Liver (tissue), 10 donors: ENCODE measurements at places on chromosomes 13 and 19. TPM values are rescaled to one million over a fixed set of nuclear protein-coding genes. Genes with fewer than 3 reads are reported as not detected.

GRCh38 chr13:99217461-99218110, 16.9 kb downstream of the UBAC2 start:
- no peak overlapping the region for H3K4me3 ChIP-seq
- peaks cover 15% of the 10 kb centered on the region for H3K4me1 ChIP-seq
- no peak for DNase-seq
- no peaks in the 10 kb centered on the region for H3K27me3 ChIP-seq
- no peaks in the 10 kb centered on the region for H3K36me3 ChIP-seq

DNA sequence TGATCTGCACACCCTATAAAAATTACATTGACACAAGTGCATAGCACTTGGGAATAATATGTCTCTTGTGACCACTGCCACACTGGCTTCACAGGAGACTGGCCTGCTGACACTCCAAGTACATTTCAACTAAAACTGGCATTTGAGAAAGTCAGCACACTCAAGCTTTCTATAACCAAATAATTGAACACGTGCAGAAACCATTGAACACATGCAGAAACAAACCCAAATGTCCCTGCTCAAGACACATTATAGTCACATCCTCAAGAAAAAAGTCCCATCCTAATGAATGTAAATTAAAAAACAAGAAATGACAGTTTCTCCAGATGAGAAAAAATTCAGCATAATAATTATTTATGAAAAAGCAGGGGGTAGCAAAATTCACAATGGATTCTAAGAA, 1859.1 kb upstream of the PCDH20 start:
- no peak for DNase-seq
- no peaks in the 10 kb centered on the region for H3K4me1 ChIP-seq
- no peak overlapping the region for H3K4me3 ChIP-seq
- H3K27me3 ChIP-seq = no peaks in the 10 kb centered on the region

COX7A1 gene
- 0.17 TPM for total RNA-seq

PTH2 gene
- total RNA-seq = not detected

SIGLEC12 gene
- 0.84 TPM for total RNA-seq

- H3K27me3 ChIP-seq = no peaks in the 10 kb centered on the region
- peak; percentile 44 for DNase-seq
- H3K4me1 ChIP-seq = peaks cover 5% of the 10 kb centered on the region
- H3K4me3 ChIP-seq = peak overlapping the region; percentile 52
- no peak overlapping the region for H3K27ac ChIP-seq
These were observed 1.8 kb downstream of the ZNF114 start for GRCh38 chr19:48271531-48272151.

GRCh38 chr19:40523322-40524047, 53.2 kb upstream of the SHKBP1 start:
- no peaks in the 10 kb centered on the region for H3K27me3 ChIP-seq
- peak; percentile 73 for DNase-seq
- H3K4me1 ChIP-seq = peaks cover 7% of the 10 kb centered on the region
- H3K36me3 ChIP-seq = no peaks in the 10 kb centered on the region
- no peak overlapping the region for H3K27ac ChIP-seq
- no peak overlapping the region for H3K4me3 ChIP-seq

DNA sequence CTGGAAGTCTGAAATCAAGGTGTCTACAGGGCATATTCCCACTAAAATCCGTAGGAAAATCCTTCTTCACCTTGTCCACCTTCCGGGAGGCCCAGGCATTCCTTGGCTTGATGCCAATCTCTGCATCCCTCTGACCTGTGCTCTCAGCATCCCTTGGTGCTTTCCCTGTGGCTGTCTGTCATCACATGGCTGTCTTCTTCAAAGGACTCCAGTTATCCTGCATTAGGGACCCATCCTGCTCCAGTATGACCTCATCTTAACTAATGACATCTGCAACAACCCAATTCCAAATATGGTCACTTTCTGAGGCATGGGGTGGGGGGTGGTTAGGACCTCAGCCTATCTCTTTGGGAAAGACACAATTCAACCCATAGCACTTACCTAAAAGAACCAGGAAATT, 423.8 kb downstream of the IRS2 start:
- no peak overlapping the region for H3K4me3 ChIP-seq
- no peaks in the 10 kb centered on the region for H3K4me1 ChIP-seq
- no peaks in the 10 kb centered on the region for H3K36me3 ChIP-seq
- no peak overlapping the region for H3K27ac ChIP-seq
- DNase-seq = no peak
- no peaks in the 10 kb centered on the region for H3K27me3 ChIP-seq

NFIX gene
- total RNA-seq = 10.3 TPM

ZNF534 gene
- total RNA-seq = not detected

GRCh38 chr19:40489882-40490230, 23.1 kb downstream of the SPTBN4 start:
- no peaks in the 10 kb centered on the region for H3K36me3 ChIP-seq
- H3K4me1 ChIP-seq = no peaks in the 10 kb centered on the region
- DNase-seq = no peak
- H3K27me3 ChIP-seq = no peaks in the 10 kb centered on the region

U2AF2 gene
- 49.4 TPM for total RNA-seq

GRCh38 chr19:14345116-14345763, 36.0 kb upstream of the ADGRE5 start:
- no peaks in the 10 kb centered on the region for H3K27me3 ChIP-seq
- no peak for DNase-seq
- no peaks in the 10 kb centered on the region for H3K36me3 ChIP-seq

GRCh38 chr19:28493884-28494283, 719.1 kb downstream of the UQCRFS1 start:
- no peaks in the 10 kb centered on the region for H3K4me1 ChIP-seq
- no peaks in the 10 kb centered on the region for H3K36me3 ChIP-seq
- H3K4me3 ChIP-seq = no peak overlapping the region
- H3K27ac ChIP-seq = no peak overlapping the region

DNA sequence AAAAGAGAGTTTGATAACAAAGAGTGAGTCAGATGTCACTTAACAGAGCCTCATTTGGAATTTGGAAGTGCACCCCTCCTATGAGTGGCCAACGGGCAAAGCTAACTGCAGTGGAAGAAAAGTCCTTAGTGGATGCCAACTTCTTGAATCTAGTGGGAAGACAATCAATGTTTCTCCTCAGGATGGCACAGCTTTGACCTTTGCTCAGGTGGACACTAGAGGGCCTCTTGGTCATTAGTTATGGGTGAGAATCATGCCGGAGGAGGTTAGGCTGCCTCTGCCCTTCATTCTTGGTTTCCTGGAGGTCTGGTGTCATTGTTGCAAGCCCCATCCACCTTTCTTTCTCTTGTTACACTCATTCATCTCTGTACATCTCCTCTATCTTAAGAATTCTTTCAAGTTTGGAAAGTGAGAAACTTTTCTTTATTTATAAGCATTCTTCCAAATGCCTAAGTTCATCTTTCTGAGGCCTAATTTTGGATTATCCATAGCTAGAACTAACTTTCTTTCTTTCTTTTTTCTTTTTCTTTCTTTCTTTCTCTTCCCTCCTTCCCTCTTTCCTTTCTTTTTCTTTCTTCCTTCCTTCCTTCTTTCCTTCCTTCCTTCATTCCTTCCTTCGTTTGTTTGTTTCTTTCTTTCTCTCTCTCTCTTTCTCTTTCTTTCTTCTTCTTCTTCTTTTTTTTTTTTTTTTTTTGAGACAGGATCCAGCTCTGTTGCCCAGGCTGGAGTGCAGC, 327.2 kb upstream of the TSHZ3 start:
- H3K4me3 ChIP-seq = no peak overlapping the region
- no peak for DNase-seq
- H3K4me1 ChIP-seq = no peaks in the 10 kb centered on the region
- H3K36me3 ChIP-seq = no peaks in the 10 kb centered on the region
- no peak overlapping the region for H3K27ac ChIP-seq

DNA sequence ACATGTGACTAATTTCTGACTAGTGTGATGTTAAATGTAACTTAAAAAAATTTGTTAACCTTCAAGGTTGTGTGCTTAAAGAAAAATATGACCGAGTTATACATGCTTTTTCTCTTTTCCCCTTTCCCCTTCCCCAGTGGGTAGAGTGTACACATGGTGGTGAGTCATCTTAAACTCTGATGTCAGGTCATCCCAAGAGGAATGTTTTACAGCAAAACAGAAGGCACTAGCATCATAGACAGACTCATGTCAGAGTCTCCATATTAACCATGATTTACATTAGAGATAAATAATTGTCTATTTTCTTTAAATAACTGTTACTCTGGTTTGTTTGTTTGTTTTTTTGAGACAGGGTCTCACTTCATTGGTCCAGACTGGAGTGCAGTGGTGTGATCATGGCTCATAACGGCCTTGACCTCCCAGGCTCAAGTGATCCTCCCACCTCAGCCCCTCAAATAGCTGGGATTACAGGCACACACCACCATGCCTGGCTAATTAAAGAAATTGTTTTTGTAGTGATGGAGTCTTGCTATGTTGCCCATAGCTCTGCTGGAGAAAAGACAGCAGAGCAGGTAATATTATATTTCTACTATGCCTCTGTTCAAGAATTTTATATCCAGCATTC, 160.4 kb upstream of the PCDH9 start:
- DNase-seq = no peak
- H3K4me3 ChIP-seq = no peak overlapping the region
- no peaks in the 10 kb centered on the region for H3K4me1 ChIP-seq
- H3K36me3 ChIP-seq = no peaks in the 10 kb centered on the region
- H3K27ac ChIP-seq = no peak overlapping the region

GRCh38 chr19:44712864-44713515, 14.0 kb downstream of the CEACAM16 start:
- no peak overlapping the region for H3K27ac ChIP-seq
- H3K36me3 ChIP-seq = peaks cover 6% of the 10 kb centered on the region
- no peaks in the 10 kb centered on the region for H3K27me3 ChIP-seq
- H3K4me3 ChIP-seq = no peak overlapping the region

DNA sequence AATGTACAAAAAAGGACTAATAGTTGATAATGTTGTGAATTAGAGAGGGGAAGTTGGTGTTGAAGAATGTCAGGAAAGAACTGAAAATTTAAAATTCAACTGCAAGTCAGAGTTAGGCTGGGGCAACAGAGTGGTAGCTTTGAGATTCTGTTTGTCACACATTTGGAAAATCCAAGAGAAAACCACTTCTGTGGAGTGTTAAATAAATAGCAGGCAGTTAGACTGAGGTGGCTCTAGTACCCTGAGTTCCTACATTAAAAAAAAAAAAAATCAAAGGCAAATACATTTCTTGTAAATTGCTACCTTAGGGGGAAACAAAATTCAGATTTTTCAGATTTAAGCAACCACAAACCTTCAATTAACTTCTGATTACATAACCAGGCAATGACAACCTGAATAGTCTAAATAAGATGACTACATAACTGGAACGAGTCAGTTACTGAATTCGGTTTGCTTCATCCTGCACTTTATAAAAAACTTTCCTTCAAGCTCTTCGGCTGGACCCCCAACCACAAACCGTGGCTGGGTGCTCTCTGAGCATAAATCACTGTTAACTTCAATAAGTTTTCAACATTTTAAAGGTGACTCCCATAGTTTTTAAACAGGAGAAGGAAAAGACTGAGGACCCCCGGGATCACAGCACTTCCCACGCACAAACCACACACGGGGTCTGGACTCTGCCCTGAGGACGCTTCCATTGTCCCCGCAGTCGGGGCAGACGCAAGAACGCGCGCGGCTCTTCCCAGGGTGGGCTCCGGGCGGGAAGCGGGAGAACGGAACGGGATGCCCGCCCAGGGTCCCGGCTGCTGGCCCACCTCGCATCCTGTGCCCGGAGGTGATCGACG, 725 bp downstream of the ZNF682 start:
- peak overlapping the region; percentile 68 for H3K27ac ChIP-seq
- peak overlapping the region; percentile 99 for H3K4me3 ChIP-seq
- H3K36me3 ChIP-seq = no peaks in the 10 kb centered on the region
- DNase-seq = no peak
- peaks cover 7% of the 10 kb centered on the region for H3K4me1 ChIP-seq
- H3K27me3 ChIP-seq = no peaks in the 10 kb centered on the region

- DNase-seq = no peak
- no peaks in the 10 kb centered on the region for H3K4me1 ChIP-seq
- H3K27me3 ChIP-seq = no peaks in the 10 kb centered on the region
- H3K27ac ChIP-seq = no peak overlapping the region
- no peaks in the 10 kb centered on the region for H3K36me3 ChIP-seq
These were observed 31.8 kb downstream of the KCTD15 start for GRCh38 chr19:33828266-33829075.

- no peaks in the 10 kb centered on the region for H3K27me3 ChIP-seq
- no peaks in the 10 kb centered on the region for H3K36me3 ChIP-seq
- peak overlapping the region; percentile 82 for H3K4me3 ChIP-seq
- H3K27ac ChIP-seq = peak overlapping the region; percentile 84
- peaks cover 4% of the 10 kb centered on the region for H3K4me1 ChIP-seq
- no peak for DNase-seq
These were observed 463 bp upstream of the TSC22D1 start for GRCh38 chr13:44576351-44577235.

DNA sequence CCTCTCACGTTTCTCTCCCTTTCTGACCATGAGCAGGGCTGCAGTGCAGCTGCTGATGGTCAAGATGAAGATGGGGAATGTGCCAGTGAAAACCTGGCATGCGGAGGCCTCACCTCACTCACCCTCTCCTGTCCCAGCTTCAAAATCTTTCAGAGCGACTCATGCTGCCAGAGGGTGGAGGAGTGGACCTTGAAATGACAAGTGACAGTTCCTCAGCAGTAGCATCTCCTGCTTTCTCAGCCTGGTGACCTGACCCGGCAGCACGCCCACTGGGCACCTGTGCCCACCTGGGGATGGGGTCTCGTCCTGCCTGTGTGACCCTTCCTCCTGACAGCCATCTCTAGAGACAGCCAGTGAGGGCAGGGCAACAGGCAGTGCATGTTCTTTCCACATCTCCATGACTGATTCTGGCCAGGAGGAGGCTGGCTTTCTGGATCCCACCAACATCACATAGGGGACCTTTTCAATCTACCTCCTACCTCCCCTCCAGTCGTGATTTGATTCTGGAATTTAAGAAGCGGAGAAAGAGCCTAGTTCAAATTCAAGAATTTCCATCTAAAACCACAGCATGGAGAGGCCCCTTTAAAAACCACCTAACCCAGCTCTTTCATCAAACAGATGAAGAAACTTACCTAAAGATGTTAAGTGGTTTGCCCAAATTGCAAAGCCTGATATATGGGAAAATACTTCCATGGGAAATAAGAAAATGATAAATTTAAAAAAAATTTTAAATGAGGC, 45.8 kb downstream of the RFX2 start:
- no peak overlapping the region for H3K4me3 ChIP-seq
- H3K27ac ChIP-seq = no peak overlapping the region
- DNase-seq = no peak
- no peaks in the 10 kb centered on the region for H3K27me3 ChIP-seq
- H3K36me3 ChIP-seq = no peaks in the 10 kb centered on the region

SWSAP1 gene
- 1.0 TPM for total RNA-seq

GRCh38 chr13:30047154-30047874, 196.9 kb upstream of the UBL3 start:
- H3K27me3 ChIP-seq = no peaks in the 10 kb centered on the region
- H3K4me1 ChIP-seq = peaks cover 2% of the 10 kb centered on the region
- no peaks in the 10 kb centered on the region for H3K36me3 ChIP-seq
- H3K27ac ChIP-seq = no peak overlapping the region
- DNase-seq = no peak
- no peak overlapping the region for H3K4me3 ChIP-seq
